ENCODE measurements at places on chromosomes 3 and 15.
A peak's percentile ranks its signal among the peaks of the same experiment; 100 is the strongest.

DNA sequence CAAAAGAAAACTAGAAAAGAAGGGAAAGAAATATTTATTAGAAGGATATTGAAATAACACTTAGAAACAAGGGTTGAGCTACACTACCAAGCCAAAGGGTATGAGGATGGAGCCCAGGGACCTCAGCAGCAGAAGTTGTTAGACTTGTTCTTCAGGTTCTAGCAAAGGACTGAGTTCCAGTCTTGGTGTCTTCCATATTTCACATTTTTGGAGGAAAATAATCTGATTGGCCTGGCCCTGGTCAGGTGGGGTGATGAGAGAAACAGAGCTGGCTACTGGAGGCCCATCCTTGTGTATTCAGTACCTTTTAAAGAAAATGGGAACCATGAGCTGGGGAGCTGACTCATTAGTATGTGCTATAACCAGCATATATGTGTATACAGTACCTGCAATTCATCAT is 28.2 kb downstream of the PPP4R2 start:
- no peak for DNase-seq

GRCh38 chr3:166444336-166444735 is 607.1 kb upstream of the BCHE start:
- no peak for DNase-seq

GRCh38 chr3:111103807-111104206 is 32.2 kb downstream of the NECTIN3 start:
- DNase-seq, result no peak

- DNase-seq, result peak; percentile 59
Measured at GRCh38 chr15:85047271-85047948, 65.8 kb downstream of the PDE8A start.

GRCh38 chr3:123332124-123332641 is 116.7 kb downstream of the ADCY5 start:
- DNase-seq, result no peak

DNA sequence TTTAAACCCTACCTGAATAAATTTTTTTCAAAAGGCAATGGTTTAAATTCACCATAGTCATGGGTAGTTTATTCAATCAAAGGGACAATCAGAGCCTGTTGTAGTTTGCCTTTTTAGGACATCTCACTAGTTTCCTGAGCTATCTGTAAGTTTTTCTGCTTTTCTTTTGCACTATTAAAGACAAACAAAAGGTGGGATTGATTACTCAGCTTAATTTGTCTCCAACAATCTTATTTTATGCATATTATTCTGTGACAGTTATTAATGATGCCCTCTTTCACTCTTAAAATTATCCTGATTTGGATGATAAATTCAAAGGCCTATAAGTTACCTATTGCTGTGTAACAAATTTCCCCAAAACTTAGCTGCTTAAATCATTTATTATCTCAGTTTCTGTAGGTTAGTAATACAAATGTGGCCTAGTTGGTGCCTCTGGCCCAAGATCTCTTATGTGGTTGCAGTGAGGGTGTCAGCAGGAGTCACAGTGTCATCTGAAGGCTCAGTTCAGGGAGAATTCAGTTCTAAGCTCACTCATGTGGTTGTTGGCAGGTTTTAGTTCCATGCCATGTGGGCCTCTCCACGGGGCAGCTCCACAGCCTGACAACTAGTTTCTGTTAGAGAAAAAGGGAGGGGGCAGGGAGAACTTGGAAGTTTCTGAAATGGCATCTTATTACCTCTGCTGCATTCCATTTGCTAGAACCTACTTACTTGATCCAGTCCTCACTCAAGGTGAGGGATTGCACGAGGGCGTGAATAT is 16.0 kb downstream of the ARMC8 start:
- DNase-seq, result no peak

DNA sequence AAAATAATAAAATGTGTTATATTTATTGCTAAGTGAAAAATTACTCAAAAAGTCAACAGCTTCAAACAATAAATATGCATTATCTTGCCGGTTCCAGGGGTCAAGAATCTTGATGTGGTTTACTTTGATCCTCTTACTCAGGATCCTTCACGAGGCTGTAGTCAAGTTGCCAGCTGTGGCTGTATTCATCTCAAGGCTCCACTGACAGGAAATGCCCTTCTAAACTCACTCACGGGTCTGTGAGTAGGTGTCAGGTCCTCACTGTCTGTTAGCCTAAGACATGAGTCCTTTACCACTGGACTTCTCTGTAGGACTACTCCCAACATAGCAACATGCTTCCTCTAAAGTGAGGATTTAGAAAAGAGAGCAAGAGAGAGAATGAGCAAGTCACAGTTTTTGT is 983.0 kb downstream of the SI start:
- no peak for DNase-seq

DNA sequence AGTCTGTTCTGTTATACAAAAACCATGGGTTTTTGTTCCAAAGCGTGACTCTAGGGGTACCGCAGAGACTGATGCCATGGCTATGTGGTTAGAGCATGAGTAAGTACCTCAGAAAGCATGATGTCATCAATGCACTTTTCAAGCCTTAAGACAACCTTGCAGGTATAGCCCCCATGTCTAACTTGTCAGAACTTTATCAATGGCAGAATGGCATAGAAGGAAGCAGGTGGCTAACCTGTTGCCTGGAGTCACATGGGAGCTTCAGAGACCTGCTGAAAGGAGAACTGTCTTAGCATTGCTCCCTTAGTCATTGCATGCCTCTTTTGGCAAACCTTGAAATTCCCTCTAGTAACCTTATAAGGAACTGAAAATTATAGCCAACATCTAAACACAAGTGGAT is 52.5 kb downstream of the EOMES start:
- DNase-seq, result no peak

GRCh38 chr3:24401811-24402185 is 92.9 kb downstream of the THRB start:
- DNase-seq, result no peak

DNA sequence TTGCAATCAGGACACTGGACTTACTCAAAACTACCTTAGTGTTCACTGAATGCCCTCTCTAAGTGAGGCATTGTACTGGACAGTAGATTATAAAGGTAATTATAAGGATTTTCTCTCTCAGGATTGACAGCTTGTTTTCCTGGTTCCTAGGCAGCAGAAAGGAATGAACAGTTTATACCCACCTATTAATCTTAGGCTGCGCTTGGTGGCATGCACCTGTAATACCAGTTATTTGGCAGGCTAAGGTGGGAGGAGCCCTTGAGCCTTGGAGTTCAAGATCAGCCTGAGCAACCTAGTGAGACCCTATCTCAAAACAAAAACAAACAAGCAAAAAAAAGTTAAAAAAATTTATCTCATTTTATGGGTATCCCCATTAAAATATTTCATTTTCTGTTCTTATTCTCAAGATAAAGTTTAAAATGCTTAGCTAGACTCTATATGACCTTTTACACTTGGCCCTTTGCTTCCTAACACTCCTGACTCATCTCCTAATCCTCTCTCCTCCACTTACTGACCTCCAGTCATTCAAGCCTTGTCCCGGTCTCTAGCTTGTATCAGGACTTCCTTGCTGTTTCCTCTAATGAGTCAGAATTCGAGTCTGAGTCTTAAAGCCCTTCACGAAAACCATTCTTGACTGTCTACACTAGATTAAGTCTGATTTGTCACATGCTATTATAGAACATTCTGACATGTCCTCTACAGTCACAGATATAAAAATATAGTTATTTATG is 348.6 kb downstream of the NLGN1 start:
- DNase-seq, result no peak

DNA sequence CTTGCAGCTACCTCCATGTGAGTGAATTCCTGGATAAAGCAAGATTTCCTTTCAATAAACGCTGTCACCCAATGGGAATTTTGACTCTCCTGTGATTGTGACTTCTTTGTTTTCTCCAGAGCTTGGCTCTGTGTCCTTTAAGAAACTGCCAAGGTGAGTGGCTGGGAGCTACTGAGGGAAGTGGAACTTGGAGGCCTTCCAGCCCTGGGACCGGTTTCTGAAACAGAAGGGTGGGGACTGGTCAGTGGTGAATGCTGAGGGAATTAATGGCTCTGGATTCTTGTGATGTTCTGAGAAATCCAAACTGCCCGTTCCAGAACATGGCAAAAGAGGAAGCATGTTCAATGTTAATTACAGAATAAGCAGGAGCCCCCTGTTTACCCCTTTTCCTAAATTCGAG is 41.1 kb upstream of the MYZAP start:
- DNase-seq, result no peak

GRCh38 chr3:84974347-84974746 is 15.6 kb downstream of the CADM2 start:
- no peak for DNase-seq

DNA sequence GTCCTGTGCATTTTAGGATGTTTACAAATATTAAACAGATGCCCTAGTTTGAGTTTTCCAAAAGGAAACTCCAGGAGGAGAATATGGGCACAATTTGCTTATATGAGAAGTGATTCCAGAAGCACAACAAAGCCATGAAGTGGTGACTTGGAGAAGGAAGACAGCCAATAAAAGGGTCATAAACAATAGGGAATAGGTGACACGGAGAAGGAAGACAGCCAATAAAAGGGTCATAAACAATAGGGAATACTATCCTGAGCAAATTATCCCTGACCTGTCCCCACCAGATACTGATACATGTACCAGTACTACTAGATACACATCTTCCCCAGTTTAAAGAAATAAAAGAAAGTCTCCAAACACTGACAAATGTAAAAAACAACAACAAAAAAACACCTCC is 663.6 kb downstream of the GBE1 start:
- DNase-seq, result no peak

- no peak for DNase-seq
Measured at GRCh38 chr3:64196236-64196929, 28.9 kb downstream of the PRICKLE2 start.

DNA sequence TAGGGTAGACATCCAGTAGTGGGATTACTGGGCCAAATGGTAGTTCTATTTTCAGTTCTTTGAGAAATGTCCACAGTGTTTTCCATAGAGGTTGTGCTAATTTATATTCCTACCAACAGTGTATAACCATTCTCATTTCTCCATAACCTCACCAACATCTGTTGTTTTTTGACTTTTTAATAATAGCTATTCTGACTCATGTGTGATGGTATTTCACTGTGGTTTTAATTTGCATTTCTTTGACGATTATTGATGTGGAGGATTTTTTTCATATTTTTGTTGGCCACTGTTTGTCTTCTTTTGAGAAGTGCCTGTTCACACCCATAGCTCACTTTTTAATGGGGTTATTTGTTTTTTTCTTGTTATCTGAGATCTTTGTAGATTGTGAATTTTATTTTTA is 125.2 kb downstream of the CFAP20DC start:
- no peak for DNase-seq

- DNase-seq, result no peak
Measured at GRCh38 chr3:158701420-158702065, 29.1 kb upstream of the LXN start.

- DNase-seq, result peak; percentile 12
Measured at GRCh38 chr15:77862651-77863104, 214.8 kb downstream of the TBC1D2B start.

DNA sequence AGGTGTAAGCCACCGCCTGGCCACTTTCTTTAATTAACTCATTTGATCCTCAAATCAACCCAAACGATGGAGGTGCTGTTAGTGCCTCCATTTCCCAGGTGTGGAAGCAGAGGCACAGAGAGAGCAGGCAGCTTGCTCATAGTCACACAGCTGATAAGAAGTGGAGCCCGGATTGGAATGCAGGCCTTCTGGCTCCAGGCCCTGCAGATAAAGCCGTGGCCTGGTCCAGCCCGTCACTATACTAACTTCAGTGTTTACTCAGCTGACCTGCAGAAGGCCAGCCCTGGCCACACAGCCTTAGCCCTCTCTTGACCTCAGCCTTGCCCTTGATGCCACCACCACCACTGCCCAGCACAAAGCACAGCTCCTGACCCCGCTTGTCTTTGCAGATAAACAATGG is 116.7 kb downstream of the NUP210 start:
- no peak for DNase-seq

GRCh38 chr15:28125673-28126651 is 26.8 kb upstream of the OCA2 start:
- no peak for DNase-seq

- peak; percentile 79 for DNase-seq
Measured at GRCh38 chr3:118628704-118629341, 405.8 kb downstream of the IGSF11 start.

DNA sequence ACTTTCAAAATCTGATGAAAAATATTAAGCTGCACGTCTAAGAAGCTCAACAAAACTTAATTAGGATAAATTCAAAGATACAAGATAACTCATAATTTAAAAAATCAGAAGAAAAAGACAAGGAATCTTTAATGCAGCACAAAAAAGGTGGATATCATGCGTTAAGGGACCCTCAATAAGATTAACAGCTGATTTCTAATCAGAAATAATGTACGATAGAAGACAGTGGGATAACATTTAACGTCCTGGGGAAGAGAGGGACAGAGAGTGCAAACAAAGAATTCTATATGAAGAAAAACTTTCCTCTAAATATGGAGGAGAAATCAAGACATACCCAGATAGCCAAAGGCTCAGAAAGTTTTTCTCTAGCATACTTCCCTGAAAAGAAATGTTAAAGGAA is 519.5 kb downstream of the PYDC2 start:
- no peak for DNase-seq

DNA sequence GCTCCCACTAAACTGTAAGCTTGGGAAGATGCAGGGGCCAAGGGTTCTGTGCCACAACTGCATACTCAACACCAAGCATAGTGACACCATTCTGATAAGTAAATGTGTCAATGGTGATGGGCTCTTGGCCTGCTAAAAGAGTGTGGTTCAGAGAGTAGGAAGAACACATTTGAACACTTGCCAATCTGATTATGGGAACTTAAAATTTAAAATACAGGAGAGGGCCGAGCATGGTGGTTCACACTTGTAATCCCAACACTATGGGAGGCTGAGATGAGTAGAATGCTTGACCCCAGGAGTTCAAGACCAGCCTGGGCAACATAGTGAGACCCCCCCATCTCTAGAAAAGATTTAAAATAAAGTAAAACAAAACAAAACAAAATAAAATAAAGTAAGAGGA is 34.1 kb downstream of the PTPN9 start:
- DNase-seq, result no peak

DNA sequence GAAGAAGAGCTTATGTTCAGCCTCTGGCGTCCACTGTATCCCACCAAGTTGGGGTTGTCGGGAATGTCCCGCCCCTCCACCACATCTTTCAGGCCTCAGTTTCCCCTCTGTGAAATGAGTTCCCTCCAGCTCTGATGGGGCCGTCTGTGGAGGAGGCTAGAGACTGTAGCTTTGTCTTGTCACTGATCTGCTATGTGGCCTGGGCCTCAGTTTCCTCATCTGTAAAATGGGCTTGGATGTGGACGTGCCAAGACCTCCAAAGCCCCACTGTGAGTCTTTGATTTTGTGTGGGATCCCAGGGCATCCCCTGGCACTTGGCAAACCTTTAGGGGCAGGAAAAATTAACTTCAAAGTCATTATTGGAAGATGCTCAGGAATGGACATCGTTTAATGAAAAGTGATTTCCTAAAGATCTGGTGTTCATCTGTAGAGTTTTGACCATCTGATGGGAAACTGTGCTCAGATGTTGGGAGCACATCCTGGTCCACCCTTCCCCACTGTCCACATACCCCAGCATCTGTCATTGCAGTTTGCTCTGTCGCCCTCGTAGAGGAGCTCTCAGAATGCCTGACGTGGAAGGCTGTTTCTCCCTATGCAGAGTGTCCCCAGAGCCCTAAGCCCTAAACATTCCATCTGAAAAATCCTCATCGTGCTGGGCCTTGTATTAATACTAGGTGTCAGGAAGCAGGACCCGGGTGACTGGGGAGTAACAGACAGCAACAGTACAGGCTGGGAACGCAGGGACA is 28.5 kb downstream of the SLC6A6 start:
- DNase-seq, result no peak

Data from femur (tissue), 1 donor.